ENCODE measurements at places on chromosomes 2 and 18.

GRCh38 chr18:77622009-77622692 lies 372.5 kb downstream of the GALR1 start:
- H3K36me3 ChIP-seq = no peaks in the 10 kb centered on the region
- no peaks in the 10 kb centered on the region for H3K27me3 ChIP-seq
- no peaks in the 10 kb centered on the region for H3K4me1 ChIP-seq
- H3K27ac ChIP-seq = no peak overlapping the region
- no peak for DNase-seq
- no peak overlapping the region for H3K4me3 ChIP-seq

DNA sequence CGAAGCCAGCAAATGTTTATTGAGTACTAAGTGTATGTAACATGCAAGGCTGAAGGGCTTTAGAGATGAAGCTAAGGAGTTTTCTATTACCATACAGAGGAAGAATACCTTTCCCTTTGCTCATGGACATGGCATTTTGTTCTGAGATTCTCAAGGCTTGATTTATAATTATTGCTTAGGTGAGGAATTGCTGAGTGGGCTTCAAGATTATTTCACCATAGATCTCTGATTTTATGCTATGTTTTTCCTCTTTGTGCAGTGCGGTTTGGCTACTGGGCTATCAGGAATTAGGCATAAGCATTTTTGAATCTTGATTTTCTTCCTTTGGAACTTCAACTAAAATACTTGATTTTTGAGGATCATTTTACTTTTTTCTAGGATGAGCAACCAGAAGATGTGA lies 42.5 kb downstream of the VRK2 start:
- no peak for DNase-seq
- no peaks in the 10 kb centered on the region for H3K36me3 ChIP-seq
- H3K27ac ChIP-seq = no peak overlapping the region
- H3K4me3 ChIP-seq = no peak overlapping the region

GRCh38 chr2:235917506-235917905 lies 250.7 kb downstream of the GBX2 start:
- H3K36me3 ChIP-seq = no peaks in the 10 kb centered on the region
- H3K4me1 ChIP-seq = no peaks in the 10 kb centered on the region
- no peak overlapping the region for H3K27ac ChIP-seq
- no peaks in the 10 kb centered on the region for H3K27me3 ChIP-seq
- DNase-seq = no peak

DNA sequence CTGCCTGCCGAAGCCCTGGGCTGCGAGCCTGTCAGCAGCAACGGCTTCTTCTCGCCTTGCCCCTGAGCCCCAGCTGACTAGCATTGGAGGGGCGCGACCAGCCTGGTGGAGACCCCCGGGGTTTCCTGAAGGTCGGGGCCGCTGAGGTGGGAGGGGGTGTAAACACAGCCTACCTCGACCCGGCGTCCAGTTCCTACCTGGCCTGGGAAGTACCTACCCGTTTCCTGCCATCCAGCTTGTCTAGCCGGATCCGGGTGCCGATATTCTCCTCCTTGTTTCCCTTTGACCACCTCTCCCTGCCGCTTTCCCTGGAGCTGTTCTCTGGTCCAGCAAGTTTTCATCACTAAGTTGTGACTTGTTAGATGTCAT lies 511 bp downstream of the MOB4 start:
- DNase-seq = peak; percentile 31
- no peaks in the 10 kb centered on the region for H3K36me3 ChIP-seq
- no peaks in the 10 kb centered on the region for H3K27me3 ChIP-seq
- H3K4me1 ChIP-seq = no peaks in the 10 kb centered on the region

GRCh38 chr2:72211350-72211749 lies 63.7 kb upstream of the CYP26B1 start:
- no peaks in the 10 kb centered on the region for H3K4me1 ChIP-seq
- no peak overlapping the region for H3K27ac ChIP-seq
- no peak for DNase-seq
- no peaks in the 10 kb centered on the region for H3K36me3 ChIP-seq
- H3K4me3 ChIP-seq = no peak overlapping the region
- H3K27me3 ChIP-seq = no peaks in the 10 kb centered on the region
